ENCODE measurements at places on chromosomes 12 and 14. TPM values are rescaled to one million over a fixed set of nuclear protein-coding genes. Genes with fewer than 3 reads are reported as not detected.

- no peak for DNase-seq
These were observed 46.9 kb downstream of the EVL start for GRCh38 chr14:100111931-100112704.

DLK1 gene
- not detected for polyA plus RNA-seq

KRT73 gene
- not detected for polyA plus RNA-seq

SPIC gene
- polyA plus RNA-seq: not detected

GNB3 gene
- 0.10 TPM for polyA plus RNA-seq

KCNJ8 gene
- polyA plus RNA-seq: not detected

DNA sequence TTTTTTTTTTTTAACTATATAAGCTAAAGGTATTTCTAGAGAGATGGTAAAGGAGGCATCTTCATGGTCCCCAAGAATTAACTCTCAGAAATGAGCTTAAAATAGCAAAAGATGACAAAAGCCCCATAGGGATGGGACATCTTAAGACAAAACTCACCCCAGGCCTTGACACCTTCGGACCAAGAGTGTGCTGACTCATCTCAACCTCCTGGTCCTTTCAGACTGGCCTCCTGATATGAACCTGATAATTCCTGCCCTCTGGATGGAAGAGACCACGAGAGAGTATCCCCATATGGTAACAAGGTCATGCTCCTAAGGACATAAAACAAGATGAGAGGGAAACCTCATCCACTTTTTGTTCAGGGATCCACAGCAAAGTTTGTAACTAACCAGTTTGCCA is 8.4 kb upstream of the GMFB start:
- no peak for DNase-seq

GRCh38 chr14:77124345-77125280 is 17.0 kb downstream of the ZDHHC22 start:
- peak; percentile 8 for DNase-seq

- DNase-seq: no peak
These were observed 13.3 kb downstream of the CPM start for GRCh38 chr12:68919581-68920239.

DNA sequence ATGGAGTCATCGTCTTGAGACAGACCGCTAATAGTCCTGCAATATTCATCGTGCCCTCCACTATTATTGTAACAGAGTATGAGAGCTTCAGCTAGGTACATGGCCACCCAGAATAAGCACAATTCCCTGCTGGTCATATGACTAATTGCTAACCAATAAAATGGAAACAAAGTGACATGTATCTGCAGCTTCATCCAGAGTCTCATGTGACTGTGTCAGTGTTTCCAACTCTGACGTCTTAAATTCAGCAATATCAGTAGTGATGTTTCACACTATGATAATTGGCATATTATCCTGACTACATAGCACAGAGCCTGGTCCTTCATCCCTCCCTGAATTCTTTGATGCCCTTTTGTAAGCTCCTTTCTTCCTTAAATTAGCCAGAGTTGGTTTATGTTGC is 167.4 kb downstream of the RPS29 start:
- DNase-seq: no peak

SLCO1B3 gene
- polyA plus RNA-seq: not detected

- no peak for DNase-seq
These were observed 50.1 kb downstream of the KIAA0586 start for GRCh38 chr14:58477653-58478052.

DNA sequence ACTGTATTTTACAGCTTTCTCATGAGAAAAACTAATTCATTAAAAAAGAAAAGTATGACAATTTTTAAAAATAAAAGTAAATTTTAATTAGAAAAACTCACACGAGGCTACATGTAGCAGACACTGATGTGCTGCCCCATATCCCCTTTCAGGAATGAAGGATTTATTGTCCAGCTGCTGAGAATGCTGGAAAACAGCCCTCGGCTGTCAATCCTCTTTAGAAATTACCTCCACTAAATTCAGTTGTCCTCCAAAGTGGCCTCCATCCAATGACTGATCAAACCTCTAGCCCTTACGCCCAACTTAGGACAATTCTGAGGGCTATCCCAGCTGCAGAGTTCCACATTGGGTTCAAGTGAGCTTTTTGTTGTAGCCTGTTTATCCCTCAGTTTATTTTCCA is 29.8 kb upstream of the AP4S1 start:
- DNase-seq: no peak

EML5 gene
- 0.69 TPM for polyA plus RNA-seq

STAC3 gene
- polyA plus RNA-seq: 0.35 TPM

GRCh38 chr14:58138714-58139482 is 13.1 kb downstream of the ARMH4 start:
- no peak for DNase-seq

- DNase-seq: no peak
These were observed 92.9 kb downstream of the KSR2 start for GRCh38 chr12:117875744-117876435.

DNA sequence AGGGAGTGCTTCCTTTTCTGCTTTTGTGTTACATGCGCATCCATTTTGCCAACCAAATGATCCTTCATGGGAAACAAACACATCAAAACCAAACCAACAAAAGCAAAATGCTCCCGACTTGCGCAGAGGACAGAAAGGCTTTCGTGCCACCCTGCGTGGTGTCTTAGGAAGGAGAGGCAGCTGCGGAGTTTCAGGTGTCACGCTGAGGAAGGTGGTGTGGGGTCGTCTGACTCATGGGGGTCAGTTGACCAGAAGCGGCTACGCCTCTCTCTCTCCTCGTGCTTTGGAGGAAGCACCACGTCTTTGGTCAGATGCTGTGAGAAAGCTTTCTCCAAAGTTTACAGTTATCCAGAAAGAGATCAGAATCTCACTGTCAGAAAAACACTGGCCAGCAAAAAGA is 7.9 kb downstream of the EMP1 start:
- DNase-seq: no peak

DNA sequence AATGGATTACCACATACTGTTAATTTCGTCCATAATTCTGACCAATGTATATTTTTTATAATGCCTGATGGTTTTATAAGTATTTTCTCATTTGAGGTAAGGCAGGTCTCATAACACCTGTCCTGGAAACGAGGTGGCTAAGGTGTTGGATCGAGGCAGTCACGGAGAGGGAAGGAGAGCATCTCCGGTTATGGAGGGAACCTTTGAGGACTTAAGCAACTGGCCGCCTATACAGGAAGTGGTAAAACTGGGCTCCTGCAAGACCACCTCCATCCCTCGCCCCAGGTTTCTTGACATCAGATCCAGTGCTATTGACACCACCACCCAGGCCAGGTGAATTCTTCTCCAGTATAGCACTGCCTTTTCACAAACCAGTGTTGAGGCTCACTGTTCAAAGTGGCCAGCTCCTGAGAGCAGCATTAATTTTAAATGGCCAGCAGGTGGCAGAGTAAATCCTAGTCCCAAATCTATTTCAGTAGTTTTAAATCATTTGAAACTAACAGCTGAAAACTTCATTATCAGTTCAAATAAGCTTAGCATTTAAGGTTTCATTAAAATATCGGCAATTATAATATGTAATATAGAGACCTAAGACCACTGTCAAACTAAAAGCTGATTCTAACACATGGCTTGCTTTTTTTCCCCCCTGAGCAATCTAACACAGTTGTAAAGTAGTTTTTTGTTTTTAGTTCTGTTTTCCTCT is 100.8 kb downstream of the PPM1A start:
- peak; percentile 25 for DNase-seq

CCDC60 gene
- polyA plus RNA-seq: not detected

- no peak for DNase-seq
These were observed 292.7 kb downstream of the LRFN5 start for GRCh38 chr14:41899416-41899815.

PLEKHD1 gene
- polyA plus RNA-seq: not detected

DNA sequence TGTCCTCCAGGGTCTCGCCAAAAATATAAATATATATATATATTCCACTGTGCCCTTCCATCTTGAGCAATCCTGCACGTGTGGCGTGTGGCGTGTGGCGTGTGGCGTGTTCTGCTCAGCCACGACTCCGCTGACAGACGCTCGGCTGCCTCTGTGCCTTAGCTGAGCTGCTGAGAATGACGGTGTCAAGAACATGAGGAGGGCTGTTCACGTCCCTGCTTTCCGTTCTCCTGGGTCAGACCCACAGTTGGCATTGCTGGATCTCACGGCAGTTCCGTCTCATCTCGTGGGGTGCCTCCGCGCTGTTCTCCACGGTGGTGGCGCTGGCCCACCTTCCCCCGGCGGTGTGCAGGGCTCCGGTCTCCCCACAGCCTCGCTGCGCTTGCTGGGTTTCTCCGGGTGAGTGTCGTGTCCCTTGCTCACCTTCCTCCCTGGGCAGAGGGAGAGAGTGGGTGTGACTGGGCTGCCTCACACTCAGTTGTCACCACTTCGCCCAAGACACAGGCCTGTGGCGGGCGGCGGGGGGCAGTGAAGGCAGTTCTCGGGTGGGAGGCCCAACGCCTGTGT is 9.4 kb downstream of the GPR132 start:
- DNase-seq: no peak

- no peak for DNase-seq
These were observed 190.8 kb upstream of the CNOT2 start for GRCh38 chr12:70052476-70052875.

GRCh38 chr12:94262228-94263010 is 114.0 kb downstream of the PLXNC1 start:
- DNase-seq: peak; percentile 63

FOXM1 gene
- 38.5 TPM for polyA plus RNA-seq

DNA sequence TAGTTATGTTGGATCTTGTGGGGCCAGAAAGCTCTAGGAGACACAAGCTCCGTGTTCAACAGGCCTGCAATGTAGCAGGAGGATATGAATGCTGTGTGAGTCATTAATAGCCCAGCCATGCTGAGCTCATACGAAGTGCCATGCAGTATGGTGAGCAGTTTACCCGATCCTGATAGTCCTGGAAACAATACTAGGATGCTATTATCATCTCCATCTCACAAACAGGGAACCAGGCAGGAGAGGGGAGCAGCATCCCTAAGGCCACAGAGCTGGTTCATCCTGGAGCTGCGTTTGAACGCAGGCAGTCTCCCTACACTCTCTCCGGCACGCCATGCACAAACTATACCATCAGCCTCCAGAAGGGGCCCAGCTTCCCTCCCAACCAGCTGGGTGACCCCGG is 20.5 kb downstream of the TTC7B start:
- DNase-seq: peak; percentile 85

GRCh38 chr12:109735825-109736551 is 22.4 kb downstream of the FAM222A start:
- no peak for DNase-seq

DNA sequence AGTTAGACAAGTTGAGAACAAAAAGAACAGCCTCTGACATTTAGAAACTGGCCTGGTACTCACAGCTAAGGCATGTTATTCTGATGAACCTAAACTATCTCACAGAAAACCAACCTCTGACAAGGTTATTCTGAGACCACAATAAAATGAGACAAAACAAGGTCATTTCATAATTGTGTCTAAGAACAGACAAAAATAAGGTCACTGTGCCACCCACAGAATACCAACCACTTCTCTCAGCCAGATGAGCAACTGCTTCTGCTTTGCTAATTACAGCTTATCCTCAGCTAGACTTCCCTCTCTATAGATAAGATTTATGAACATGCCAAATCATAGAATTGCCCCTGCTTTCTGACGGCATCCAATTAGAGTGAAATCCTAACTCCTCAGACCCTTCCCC is 52.2 kb upstream of the CRACR2A start:
- no peak for DNase-seq

DNA sequence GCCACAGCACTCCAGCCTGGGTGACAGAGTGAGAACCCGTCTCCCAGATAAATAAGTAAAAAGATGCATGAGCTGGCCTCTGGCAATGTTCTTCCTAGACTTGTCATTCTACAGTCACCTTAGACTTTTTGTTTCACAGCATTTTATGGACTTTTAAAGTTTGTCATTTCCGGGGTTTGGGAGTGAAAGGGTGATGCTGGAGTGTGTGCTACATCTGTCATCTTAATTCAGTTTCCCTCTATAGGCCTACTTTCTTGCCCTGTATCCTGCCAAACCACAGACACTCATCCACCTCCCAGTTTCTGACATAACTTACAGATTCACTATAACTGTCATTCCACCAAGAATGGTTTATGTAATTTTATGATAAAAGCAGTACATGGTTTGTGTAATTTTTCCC is 166.7 kb upstream of the PARP11 start:
- DNase-seq: no peak

TMCC3 gene
- 9.3 TPM for polyA plus RNA-seq

DNA sequence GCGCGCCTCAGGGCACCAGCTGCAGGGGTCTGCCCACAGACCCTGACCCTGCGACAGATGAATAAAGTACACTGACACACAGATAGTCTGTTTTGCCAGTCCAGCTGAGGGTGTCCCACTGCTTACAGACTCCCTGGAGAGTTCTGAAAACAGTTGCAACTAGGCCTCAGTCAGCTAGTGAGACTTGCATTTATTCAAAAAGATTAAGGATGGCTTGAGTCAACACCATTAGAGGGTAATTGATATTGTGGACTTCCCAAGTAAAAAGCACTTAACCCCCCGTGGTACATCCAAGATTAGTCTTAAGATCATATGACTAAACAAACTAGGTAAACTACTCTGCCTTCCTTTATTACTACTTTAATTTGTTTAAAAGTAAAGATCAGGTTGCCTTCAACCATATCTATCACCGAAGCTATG is 11.1 kb upstream of the PSEN1 start:
- DNase-seq: no peak

GRCh38 chr12:83082690-83083276 is 396.1 kb downstream of the TMTC2 start:
- DNase-seq: no peak

DNA sequence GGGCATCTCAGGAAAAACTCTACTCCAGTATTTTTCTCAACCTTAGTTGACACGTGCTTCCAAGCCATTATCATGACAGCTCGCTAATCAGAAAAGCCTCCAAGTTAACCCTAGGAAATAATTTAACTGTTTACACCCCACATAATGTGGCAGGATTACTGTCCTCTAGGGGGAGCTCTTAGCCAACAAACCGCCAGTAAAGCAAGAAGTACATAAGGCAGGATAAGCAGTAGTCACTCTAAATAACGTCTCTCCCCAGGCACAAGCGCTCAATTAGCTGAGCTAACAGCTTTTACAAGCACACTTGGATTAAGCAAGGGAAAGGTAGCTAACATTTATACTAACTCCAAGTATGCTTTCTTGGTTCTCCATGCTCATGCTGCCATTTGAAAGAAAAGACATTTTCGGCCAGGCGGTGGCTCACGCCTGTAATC is 22.8 kb downstream of the APOBEC1 start:
- DNase-seq: no peak

Measured in mammary epithelial cell (primary cell).